ENCODE measurements at places on chromosomes 2 and 18.

DNA sequence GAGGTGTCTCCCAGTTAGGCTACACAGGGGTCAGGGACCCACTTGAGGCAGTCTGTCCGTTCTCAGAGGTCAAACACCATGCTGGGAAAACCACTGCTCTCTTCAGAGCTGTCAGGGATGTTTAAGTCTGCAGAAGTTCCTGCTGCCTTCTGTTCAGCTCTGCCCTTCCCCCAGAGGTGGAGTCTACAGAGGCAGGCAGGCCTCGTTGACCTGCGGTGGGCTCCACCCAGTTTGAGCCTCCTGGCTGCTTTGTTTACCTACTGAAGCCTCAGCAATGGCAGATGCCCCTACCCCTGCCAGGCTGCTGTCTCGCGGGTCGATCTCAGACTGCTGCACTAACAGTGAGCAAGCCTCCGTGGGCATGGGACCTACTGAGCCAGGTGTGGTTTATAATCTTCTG is 346.3 kb downstream of the CELF4 start:
- no peak for DNase-seq

GRCh38 chr2:206432193-206433082 is 10.9 kb upstream of the ADAM23 start:
- DNase-seq: no peak

DNA sequence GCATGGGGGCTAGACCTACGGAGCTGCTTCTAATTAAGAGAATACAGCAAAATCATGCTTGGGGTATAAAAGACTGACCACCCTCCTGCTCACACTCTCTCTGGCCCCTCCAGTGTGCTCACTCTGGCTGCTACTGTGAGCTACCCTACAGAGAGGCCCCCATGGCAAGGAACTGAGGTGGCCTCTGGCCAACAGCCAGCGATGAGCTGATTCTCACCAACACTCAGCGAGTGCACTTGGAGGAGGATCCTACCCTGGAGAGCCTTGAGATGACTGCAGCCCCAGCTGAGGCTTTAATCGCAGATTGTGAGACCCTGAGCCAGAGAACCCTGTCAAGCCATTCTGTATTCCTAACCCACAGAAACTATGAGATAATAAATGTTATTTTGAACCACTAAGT is 88.2 kb downstream of the GFPT1 start:
- no peak for DNase-seq

DNA sequence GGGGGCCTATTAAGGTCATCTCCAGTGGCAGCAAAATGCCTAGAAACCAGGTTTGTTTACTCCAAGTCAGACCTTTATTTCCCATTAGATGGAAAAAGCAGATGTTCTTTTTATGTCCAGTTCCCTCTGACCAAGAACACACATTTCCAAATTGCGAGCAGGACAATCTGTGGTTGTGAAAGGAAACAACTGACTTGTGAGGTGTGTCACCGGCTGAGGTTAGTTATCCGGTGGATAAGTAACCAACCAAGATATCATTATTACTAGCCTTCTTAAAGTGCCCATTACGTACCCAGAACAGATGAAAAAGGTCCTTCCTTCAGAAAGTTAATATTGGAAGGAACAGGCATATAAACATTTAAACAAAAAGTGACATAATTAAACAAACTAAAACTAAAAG is 112.9 kb downstream of the THADA start:
- DNase-seq: no peak

DNA sequence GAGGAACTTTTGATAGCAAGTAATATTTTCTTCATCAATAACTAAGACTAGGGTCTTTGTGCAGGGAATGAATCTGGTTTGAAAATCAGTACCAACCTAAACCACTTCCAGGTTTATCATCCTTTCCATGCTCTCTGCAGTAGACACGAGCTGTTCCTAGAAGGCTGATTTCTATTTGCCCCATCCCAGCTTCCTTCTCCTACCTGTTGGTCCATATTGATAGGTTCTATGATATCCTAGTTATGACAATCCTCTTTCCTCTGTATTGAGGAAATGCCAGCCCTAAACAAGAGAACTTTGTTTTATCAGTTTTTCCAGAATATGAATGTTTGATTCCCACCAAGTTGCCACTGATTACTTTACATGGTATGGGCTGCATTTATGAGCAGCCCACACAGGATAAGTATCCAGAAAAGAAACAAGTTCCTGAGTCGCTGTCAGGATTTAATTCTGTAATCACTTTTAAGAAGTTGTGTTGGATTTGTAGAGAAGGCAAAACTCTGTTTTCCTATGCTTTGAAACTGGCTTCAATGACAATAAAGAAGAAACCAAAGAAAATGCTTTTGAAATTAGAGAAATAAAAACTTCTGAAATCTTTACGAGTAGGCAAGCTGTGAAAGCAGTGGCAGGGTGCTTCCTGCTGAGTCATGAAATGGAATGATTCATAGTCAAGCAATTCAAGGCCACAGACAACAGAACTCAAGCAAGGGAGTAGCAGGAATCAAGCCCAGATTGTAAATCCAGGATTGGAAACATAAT is 37.3 kb upstream of the TANK start:
- DNase-seq: no peak

GRCh38 chr18:79532313-79533007 is 136.7 kb downstream of the NFATC1 start:
- DNase-seq: no peak

DNA sequence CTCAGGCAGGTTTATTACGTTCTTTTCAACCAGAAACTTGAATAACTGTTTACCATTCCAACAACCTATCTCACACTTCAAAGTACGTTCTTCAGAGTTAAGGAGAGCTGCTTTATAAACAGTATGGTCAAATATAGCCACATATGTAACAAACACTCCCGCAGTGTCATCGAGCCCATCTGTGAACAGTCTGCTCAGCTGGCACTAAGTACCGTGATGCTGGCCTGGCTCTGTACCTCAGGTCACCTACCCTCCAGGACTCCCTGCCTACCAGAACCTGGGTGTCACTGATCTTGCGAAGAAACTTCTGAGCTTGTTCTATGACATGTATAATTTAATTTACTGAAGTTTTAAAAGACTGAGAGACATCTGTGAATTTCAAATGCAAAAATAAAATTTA is 71.4 kb downstream of the SEPTIN10 start:
- no peak for DNase-seq

- no peak for DNase-seq
Observed at GRCh38 chr2:2024751-2025481, 280.6 kb upstream of the PXDN start.

DNA sequence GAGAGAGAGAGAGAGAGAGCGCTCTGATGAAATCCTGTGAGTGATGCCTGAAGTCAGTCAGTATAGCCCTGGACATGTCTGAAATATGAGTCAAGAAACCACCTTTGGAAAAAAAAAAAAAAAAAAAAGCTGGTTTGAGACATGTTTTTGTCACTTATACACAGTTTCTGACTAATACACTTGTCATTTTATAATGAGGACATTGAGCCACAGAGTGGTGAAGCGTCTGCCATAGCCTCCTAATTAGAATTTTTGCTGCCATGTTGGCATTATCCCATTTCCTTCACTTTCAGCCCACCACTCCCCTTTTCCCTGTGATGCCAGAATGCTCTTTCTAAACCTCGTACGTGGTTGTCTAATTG is 15.7 kb upstream of the MYO3B start:
- DNase-seq: no peak

DNA sequence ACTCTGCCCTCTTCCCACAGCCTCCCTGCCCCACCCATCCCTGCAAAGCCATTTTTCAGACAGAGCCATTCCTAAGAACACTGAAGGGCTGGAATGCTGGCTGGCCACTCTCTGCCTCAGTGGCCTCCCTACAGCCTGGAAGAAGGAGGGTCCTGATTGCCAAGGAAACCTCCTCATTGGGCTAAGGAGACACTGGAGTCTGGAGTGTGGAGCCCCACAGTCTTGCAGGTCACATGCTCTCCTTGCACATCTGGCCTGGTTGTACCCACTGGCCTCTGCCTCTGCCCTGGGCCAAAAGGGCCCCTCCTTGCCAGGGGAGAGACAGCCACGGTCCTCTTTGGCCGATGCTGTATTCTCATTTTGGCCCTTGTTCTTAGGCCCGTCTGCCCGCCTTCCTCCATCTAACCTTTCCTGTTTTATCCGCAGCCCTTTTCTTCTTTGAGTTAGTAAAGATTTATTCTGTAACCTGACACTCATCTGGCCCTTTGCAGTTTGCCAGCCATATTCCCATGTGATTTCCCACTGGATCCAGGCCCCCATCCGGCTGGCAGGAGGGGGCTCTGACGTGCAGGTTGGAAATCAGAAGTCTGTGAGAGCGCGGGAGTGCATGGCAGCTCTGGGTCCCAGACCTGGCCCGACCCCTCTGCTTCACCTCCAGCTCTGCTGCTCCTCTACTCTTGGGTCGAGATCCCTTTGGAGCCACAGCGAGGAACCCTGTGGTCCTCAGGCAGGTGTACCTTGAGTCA is 11.0 kb upstream of the CATIP start:
- DNase-seq: no peak

- no peak for DNase-seq
Observed at GRCh38 chr18:41829647-41830516, 125.2 kb upstream of the PIK3C3 start.

DNA sequence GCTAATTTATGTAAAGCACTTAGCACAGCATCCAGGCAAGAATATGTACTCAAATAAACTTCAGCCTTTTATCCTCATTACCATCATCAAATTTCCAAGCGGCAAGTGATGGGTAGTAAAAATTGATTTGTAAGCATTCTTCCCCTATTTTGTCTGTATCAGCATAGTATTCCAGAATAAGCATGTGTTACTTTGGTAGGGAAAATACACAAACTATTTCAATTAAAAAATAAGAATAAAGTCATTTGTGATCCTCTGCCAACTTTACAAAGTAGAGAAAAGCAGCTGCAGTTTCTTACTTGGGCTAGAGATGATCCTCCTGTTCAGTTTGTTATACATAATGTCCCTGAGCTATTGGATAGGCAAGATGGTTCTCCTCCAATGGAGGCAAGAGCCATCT is 493.2 kb downstream of the ZEB2 start:
- DNase-seq: no peak

- no peak for DNase-seq
Observed at GRCh38 chr2:224909885-224910573, 132.2 kb downstream of the DOCK10 start.

DNA sequence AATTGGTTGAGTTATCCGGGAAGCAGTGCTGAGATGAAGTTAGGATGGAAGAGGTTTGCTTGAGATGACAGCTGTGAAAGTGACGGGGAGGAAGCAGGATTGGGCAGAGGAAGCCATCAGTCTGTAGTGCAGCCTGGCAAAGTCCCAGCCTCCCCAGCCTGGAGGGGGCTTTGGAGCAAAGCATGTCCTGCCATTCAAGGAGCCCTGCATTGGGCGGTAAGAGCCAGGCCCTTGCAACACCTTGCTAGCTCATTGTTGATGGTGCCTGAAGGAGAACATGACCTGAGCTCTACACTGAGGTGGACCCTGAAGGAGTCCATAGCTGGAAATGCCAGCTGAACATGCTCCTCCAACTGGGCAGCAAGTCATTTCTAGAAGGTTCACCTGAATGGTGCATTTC is 228.9 kb downstream of the ACKR3 start:
- no peak for DNase-seq

GRCh38 chr18:9001209-9001608 is 101.3 kb upstream of the NDUFV2 start:
- no peak for DNase-seq

GRCh38 chr2:182048088-182048487 is 62.4 kb downstream of the PPP1R1C start:
- no peak for DNase-seq

GRCh38 chr18:55780586-55781071 is 192.6 kb upstream of the TCF4 start:
- no peak for DNase-seq

- no peak for DNase-seq
Observed at GRCh38 chr2:80496775-80497174, 192.2 kb upstream of the LRRTM1 start.

DNA sequence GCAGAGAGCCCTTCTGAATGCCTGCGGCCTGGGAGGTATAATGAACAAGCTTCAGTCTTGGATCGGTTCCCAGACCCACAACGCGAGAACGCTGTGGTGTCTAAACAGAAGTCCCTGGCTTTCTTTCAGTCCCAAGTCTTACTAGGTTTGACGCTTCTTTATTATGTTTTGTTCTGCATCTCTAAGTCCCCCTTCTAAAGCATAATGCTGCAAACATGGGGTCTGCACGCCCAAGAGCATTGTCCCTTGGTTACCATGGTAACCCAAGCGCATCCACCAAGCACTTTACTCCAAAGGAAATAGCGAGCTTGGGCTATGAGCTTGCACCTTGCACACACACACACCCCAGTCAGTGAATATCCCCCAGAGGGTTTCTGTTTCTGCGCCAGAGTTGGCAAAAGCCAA is 193.7 kb downstream of the INO80D start:
- DNase-seq: no peak

GRCh38 chr18:78056011-78056410 is 806.4 kb downstream of the GALR1 start:
- DNase-seq: no peak

- DNase-seq: peak; percentile 25
Observed at GRCh38 chr2:166375736-166376487, at the start of gene SCN9A. SCN9A (minus strand) TSS chr2:166375944; CDS start chr2:166311756, 64,188 bp downstream.

DNA sequence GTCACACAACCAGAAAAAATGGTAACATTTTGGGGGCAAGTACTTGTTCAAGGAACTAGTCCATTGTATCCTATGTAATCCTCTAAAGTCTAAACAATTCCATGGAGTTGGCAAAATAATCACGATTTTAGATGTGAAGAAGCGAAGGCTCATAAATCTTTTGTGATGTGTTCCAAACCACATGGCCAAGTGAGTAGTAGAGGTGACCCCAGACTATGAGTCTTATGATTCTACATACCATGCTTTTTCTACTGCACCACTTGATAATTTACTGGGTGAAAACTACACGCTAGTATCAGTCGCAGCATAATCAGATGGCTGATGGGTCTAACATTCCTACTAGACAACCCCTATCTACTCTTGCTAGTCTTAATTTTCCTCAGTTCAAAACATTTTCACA is 371.4 kb downstream of the OSR1 start:
- DNase-seq: no peak

- no peak for DNase-seq
Observed at GRCh38 chr2:234953116-234954031, 1.6 kb downstream of the SH3BP4 start.

GRCh38 chr2:26246818-26247217 is 2.1 kb downstream of the HADHB start:
- no peak for DNase-seq

GRCh38 chr2:144042751-144043150 is 477.2 kb downstream of the ZEB2 start:
- no peak for DNase-seq

DNA sequence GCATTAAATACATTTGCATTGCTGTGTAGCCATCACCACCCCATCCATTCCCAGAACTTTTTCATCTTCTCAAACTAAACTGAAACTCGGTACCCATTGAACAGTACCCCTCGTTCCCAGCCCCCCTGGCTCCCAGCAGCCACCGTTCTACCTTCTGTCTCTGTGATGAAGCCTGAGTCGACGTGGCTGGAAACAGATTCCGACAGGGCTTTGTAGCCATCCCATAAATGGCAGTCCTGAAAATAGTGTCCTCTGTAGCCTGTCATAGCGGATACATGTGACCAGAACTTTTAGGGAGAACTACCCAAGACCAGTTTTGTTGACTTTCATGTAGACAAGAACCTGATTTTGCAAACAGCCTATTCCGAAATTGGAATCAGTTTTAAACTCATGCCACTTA is 59.1 kb downstream of the TSHZ1 start:
- DNase-seq: no peak

Measured in D721Med (cell line).